ENCODE measurements at places on chromosomes 12 and 14. TPM values are rescaled to one million over a fixed set of nuclear protein-coding genes. Genes with fewer than 3 reads are reported as not detected.

KRT79 gene
- not detected for total RNA-seq

AQP5 gene
- not detected for total RNA-seq

TAS2R19 gene
- 7.8 TPM for total RNA-seq

SPIC gene
- total RNA-seq = not detected

IPO8 gene
- total RNA-seq = 35.4 TPM

PNN gene
- total RNA-seq = 15.1 TPM

SLC5A8 gene
- not detected for total RNA-seq

DCP1B gene
- 17.7 TPM for total RNA-seq

EPYC gene
- not detected for total RNA-seq

DNA sequence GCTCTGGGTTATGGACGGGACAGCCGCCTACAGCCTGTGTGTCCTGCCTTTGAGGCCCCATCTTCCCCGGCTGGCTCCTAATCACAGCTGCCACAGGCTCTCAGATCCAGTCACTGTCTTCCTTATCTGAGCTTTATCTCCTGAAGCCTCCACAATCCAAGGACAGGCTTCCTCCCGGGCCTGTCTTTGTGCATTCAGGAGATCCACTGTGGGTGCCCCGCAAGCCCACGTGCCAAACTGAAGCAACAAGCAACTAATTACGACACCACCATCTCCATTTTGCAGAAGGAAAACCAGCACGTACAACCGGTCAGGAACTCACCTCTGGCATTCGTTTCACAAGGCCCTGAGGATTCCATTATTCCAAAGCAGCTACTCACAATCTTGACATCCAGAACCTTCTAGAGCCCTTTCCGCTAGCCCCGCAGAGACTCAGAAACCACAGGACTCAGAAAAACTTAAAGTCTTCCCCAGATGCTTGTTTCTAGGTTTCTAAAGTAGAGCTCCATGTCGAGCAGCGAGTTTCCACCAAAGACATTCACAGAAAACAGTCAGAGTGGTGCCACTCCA is 14.0 kb downstream of the SYNE3 start:
- no peak for DNase-seq

GRCh38 chr14:33611405-33612196 is 339.3 kb downstream of the EGLN3 start:
- peak; percentile 34 for DNase-seq

GRCh38 chr14:97359341-97359740 is 562.2 kb downstream of the VRK1 start:
- no peak for DNase-seq

DNA sequence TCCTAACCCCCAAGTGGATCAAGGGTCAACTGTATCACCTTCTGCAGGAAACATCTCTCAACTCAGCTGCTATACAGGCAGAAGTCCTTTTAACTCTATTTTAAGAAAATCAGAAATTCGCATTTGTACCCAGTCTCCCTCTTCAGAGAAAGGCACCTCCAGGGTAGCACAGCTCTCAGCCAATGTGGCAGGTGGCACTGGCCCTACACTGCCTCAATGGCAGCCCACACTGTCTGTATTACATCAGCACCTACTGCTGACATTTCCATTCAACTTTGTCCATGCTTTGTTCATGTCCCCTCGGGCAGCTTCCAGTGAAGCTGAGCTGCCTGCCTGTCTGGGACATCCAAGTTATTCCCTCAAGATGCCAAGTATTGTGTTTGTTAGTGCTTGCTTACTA is 8.8 kb downstream of the SPTSSA start:
- no peak for DNase-seq

DNA sequence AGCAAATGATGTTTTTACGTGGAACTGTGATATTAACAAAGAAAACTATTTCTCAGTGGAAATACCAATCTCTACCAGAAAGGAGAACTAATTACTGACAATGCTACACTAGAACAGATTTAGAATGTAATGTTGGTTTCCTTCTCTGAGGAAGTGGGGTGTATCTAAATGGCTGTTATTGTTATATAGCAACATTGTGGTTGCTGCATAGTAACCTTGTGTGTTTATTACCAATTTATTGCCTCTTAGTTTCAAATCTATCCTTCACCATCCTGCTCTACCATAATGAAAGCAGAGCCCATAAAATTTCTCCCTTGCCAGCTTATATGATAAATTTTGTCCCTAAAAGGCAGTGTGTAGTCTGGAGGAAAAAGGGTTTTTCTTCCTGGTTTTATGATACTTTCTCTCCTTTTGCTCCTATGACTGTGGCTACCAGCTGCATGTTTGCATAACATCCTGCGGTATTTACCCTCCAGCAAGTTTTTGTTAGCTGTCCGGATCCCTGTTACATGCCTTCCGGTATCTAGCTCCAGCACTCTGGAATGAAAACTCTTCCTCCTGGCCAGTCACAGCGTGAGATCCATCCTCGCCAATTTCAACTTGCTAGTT is 5.7 kb upstream of the KLRK1 start:
- DNase-seq = peak; percentile 94

DNA sequence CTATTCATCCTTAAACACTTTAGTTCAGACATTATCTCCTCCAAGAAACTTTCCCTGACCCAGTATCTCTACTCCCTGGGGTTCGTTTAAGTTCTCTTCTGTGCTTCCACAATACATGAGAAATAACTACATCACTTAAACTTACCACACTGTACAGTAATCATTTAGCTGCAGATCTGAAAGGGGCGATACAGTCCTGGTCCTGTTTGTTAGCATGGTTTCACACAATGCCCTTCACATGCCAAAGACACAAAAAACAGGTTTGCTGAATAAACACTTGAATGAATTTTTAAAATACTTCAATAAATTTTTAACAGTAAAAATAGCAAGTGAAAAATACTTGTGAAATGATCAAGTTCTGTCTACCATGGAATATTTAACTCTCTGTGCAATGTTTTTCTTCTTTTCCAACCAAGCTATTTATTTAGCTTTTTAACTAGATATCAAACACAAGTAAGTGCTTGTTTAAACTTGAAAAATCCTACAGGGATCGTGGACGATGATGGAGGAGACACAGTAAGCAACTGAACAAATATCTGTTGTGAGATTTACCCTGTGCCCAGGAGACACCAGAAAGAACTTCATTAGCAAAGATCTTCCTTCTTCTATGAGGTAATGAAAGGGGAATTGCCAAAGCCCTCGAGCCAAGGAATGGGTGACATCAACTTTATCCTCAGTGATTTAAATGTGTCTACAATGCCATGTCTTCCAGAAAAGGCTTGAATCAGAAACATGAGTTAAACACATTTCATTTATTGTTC is 255.6 kb upstream of the GRIP1 start:
- DNase-seq = no peak

GRCh38 chr12:3493043-3493858 is 2.2 kb downstream of the PRMT8 start:
- DNase-seq = no peak

DNA sequence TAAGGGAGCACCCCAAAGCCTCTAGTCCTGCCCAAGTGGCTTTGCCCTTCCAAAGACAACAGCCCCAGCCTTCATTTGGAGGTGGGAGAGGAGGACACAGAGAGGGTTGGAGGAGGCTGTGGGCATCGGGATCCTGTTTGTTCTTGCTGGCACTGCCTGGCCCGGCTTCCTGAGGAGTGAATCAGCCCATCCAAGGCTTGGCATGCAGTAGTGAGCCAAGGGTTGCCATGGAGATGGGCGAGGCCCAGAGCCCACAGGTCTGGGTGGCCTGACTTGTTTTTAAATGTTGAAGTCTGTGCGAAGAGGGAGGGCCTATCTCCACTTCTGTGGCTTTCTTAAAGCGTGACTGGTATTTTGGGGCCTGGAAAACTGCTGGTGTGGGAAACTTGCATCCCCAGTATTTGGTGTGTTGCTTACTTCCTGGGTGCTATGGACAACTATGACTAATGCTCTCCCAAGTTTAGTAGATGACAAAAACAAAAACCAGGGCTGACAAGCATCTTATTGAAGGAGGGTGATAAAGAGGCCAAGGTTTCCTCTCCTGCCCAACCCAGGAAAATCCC is 15.8 kb downstream of the CD9 start:
- peak; percentile 96 for DNase-seq

DNA sequence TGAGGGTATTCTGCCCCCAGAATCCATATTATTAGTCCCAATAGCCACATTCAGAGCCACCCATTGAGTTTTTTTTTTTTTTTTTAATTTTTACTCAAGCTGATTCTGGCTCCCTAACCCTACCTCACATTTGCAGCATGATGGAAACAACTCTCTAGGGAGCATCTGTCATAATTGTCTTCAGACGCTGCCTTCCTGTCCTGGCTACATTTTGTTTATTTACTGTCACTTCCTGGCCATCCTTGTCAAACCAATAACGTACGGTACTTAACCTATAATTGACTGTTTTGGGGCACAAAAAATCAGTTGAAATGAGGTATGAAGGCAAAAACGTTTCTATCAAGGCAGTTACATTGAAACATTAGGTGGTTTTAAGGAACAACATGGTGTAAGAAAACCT is 2.1 kb downstream of the GLIPR1 start:
- no peak for DNase-seq

DNA sequence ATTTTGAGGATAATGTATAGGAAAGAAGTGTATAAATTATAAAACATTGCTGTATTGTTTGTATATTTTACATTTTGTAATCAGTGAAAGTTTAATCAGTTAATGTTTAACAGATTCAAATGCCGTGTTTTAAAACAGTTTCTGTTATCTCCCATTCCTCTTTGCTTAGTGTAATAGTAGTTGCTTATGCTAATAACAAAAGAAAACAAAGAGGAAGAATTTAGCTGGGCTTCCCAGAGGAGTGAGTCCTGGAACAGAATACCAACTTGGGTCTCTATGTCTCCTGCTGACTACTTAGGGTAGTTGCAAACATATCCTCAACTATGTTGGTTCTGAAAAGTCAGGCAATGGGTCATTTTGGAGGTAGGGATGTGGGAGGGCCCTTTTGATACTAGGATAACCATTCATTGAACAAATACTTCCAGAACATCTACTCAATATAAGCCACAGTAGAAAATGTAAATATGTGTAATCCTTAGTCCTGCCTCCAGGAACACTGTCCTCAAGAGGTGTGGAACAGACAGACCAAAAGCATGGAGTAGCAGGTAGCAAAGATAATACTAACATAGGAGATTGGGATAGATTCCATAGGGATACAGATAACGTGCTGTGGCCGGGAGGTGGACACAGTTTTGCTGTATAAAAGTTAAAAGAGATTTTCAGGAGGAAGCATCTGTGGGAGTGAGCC is 36.1 kb upstream of the EVL start:
- no peak for DNase-seq

GRCh38 chr12:16238661-16239060 is 38.8 kb downstream of the SLC15A5 start:
- peak; percentile 18 for DNase-seq

GRCh38 chr12:124766727-124767065 is 97.0 kb downstream of the SCARB1 start:
- DNase-seq = no peak

- no peak for DNase-seq
Observed at GRCh38 chr14:33510991-33511390, 439.9 kb downstream of the EGLN3 start.

DNA sequence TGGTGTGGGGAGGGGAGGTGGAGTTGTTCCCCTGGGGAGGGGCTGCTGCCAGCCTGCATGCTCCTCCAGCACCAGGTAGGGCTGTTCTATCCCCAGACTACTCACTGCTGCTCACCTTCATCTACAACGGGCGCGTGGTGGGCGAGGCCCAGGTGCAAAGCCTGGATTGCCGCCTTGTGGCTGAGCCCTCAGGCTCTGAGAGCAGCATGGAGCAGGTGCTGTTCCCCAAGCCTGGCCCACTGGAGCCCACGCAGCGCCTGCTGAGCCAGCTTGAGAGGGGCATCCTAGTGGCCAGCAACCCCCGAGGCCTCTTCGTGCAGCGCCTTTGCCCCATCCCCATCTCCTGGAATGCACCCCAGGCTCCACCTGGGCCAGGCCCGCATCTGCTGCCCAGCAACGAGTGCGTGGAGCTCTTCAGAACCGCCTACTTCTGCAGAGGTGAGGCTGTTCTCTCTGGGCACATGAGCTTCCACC is 3.5 kb downstream of the IRF9 start:
- DNase-seq = no peak

- DNase-seq = no peak
Observed at GRCh38 chr12:109291117-109291516, 18.0 kb downstream of the FOXN4 start.

DNA sequence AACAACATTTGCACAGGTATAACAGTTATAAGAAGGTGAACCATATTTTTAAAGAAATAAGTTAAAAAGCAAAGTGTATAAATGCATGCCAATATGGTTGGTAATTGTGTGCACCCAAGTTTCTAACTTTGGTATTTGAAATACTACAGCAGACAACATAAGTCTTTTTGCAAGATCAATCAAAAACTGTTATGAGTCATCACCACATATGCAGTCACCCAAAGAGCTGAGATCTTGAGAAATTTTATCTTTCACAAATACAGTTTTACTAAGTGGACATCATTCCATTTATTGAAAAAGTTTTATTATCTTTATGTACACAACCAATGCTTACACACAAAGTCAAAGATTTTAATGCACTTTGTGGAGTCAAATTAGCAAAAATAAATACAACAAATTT is 7.0 kb upstream of the ACSS3 start:
- DNase-seq = no peak

DNA sequence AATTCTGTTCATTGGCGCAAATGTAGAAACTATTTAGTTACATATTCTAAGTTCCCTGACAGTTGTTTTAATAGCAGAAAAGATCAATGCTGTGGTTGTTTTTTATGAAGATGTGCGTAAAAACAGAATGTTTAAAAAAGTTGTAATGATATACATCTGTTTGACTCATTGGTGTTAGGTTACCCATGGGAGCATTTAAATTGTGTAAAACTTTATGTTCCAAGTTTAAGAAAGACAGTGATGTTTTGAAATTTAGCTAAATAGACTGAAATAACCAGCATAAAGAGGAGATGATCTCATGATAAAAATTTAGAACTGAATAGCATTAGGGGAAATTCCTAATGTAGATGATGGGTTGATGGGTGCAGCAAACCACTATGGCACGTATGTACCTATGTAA is 3.6 kb downstream of the PELI2 start:
- DNase-seq = peak; percentile 44

GRCh38 chr12:49000346-49000745 is 1.2 kb upstream of the DDN start:
- no peak for DNase-seq

GRCh38 chr12:131499864-131500190 is 211.1 kb upstream of the SFSWAP start:
- DNase-seq = no peak

- DNase-seq = no peak
Observed at GRCh38 chr14:105665247-105665950, 139.0 kb downstream of the TMEM121 start.

DNA sequence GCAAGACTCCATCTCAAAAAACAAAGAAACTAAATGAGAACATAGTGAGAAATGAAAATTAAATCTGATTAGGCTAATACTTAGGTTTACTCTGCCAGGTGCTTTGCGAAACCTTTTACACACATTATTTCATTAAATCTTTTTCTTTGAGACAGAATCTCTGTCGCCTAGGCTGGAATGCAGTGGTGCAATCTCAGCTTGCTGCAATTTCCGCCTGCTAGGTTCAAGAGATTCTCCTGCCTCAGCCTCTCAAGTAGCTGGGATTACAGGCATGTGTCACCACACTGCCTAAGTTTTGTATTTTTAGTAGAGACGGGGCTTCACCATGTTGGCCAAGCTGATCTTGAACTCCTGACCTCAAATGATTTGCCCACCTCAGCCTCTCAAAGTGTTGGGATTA is 21.9 kb upstream of the EEA1 start:
- no peak for DNase-seq
